Fibroblast of lung (primary cell): ENCODE measurements at places on chromosomes 5 and 9. TPM values are rescaled to one million over a fixed set of nuclear protein-coding genes. Genes with fewer than 3 reads are reported as not detected.
A peak's percentile ranks its signal among the peaks of the same experiment; 100 is the strongest.

DNA sequence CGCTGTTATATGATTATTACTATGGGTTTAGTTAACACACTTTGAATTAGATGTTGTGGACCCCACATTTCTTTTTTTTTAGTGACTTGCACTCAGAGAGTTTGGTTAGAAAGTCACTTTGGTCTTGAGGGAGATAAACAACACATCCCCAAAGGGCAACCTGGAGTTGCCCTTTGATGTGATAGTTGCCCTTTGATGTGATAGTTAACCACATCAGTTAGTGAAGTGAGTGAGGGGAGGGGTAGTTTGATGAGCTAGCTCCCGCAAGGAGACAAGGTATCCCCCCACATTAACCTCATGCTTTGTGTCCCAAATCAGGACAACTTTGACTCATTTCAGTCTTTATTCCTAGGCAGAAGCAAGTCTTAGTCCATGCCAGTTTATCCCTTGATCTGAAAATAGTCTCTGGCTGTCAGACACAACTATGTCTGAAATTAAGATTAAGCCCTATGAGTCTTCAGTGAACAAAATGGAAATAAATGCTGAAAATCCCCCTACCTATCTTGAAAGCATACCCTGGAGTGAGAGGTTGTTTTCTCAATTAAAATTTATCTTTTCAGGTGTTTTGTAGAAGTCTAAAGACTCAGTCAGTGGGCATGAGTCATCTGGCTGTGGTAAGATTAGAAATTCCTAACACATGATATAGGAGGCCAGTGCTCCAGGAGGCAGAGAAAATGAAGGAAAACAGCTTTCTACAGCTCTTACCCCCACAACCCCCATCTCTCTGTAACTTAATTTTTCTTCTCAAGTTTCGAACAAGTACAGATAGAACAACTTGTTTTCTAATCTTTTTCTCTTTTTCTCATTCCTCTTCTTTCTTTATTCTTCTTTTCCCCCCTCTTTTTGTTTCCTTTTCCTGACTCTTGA, 208.9 kb upstream of the DMRTA1 start:
- DNase-seq: peak; percentile 79

DNA sequence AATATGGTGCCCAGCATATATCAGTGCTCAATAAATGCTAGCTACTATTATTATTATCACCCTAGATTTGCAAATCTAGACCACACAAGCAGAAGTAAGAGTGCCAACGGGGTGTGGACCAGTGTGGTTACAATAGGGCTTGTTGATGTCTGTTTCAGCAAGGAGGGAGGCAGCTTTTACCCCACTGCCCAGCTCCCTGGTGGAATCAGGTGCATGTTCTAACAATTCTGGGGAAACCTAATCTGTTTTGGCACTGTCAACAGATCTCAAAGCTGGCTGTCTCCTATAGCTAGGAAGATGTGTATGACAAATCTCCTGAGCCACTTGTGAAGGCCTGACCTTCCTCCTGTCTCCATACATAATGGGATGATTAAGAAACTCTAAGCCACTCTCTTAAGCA, 5.7 kb downstream of the TGFBI start:
- DNase-seq: no peak

DNA sequence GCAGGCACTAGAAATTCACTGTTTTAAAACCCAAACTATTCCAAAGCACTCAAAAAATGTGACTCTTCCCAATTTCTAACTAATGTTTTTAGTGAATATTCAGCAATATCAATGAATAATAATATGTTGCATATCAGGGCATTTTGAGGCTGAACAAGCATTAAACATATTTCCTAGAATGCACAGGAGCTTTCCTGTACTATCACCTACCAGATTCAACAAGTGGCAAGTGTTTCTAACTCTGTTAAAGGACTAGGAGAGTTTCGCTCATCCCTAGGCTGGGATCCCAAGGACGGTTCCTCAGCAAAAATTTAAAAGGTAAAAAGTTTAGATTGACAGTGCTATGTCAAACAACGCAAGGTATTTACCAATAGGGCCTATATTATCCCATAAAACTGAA, 21.0 kb downstream of the GNE start:
- no peak for DNase-seq

DNA sequence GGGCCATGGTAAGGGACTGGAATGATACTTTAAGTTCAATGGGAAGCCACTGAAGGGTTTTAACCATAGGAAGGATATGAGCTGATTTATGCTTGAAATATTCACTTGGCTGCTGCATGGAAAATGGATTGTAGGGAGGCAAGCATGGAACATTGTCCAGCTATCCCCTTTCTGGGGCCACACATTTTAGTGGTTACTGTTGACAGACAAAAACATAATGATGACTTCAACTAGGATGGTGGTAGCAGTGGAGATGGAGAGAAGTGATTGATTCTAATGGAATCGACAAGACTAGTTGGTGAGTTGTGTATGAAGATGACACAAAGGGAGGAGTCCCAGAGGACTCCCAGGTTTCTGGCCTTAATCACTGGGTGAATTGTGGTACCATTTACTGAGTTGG, 6.2 kb upstream of the FCHSD1 start:
- DNase-seq: no peak

- no peak for DNase-seq
Measured at GRCh38 chr9:95979446-95979845, 104.0 kb downstream of the ERCC6L2 start.

DNA sequence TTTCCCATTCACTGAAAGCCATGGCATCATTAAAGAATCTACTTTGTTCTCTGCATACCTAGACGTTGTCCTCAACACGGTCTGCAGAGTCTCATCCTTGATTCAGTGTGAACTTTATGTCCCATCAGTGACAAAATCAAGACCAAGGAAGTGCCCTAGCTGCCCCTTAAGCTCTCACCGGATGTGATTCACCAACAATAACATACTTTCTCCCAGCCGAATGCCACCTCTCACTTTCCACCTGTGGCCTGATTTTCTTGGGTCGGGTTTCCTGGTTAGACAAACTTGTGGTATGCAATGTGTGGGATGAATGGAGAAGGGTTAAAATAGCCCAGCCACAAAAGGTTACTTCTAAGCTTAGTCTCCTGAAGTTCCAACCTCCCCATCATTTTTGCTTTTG, 145.3 kb upstream of the PAPPA start:
- no peak for DNase-seq

- peak; percentile 52 for DNase-seq
Measured at GRCh38 chr5:14193496-14193895, 50.4 kb downstream of the TRIO start.

GRCh38 chr9:13586587-13587374, 307.3 kb upstream of the MPDZ start:
- DNase-seq: peak; percentile 18

- no peak for DNase-seq
Measured at GRCh38 chr5:90301248-90301647, 108.3 kb downstream of the CETN3 start.

DNA sequence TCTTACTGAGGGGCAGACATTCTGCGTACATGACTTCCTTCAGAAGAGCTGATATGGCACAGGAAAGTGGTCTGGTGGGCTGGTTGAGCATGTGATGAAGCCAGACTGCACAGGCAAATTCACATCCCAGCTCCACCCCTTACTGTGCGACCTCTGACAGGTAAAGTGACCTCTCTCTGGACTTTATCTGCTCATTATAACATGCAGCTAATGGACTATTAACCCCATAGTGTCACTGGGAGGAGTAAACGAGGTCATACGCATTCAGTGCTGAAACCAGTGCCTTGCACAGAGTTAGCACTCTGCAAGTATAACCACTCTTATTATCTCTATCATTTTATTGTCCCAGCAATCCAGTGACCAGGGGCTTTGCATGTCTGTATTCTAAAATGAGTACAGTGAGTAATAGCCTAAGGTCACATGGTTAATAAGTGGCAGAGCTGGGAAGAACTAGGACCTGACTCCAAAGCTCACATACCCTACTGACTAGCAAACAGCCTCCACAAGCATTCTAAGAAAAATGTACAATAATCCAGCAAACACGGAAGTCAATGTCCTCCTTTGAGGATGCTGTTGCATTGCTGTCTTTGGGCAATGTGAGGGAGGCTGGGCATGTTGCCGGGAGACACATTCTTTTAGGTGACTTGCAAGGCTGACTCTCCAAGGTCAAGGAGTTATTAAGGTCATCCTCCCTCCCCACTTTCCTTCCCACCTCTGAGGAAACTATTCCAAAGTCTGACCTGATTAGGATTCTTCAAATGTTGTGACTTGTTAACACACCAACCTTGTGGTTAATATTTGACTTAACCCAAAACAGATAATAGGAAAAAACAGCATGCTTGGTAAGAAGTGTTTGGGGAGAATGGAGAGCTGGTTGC, 19.0 kb downstream of the GLRX start:
- DNase-seq: no peak

DNA sequence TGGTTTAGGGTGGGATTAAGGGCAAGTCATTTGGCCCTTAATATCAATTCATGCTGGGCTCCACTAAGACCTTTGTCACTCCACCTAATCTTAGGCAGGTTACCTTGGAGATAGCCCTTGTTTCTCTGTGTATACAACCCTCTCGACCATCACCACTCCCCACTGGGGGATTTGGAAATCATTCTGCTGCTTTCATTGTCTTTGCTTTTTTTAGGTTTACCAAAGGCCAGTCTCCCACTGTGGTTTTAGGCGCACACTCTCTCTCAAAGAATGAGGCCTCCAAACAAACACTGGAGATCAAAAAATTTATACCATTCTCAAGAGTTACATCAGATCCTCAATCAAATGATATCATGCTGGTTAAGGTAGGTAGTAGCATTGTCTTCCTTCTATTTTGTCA, 6.2 kb downstream of the GZMK start:
- no peak for DNase-seq

GRCh38 chr9:7325995-7326394, 473.6 kb downstream of the DMAC1 start:
- peak; percentile 9 for DNase-seq

DNA sequence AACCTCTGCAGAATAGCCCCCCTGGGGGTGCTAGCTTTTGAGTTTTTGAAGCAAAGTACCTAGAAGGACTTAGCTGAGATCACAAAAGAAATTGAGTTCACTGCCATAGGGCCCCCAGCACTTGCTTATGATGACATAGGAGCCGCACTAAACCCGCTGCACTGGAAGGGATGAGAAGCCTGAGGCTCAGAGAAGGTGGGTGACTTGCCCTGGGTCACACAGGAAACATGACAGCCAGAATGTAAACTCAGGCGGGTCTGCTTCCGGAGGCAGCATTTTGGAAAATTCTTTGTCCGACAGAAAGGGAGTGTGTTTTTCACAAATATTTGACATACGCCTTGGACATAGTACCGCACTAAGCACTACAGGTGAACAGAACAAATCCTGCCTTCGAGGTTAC, 8.4 kb upstream of the TOR1B start:
- no peak for DNase-seq

DNA sequence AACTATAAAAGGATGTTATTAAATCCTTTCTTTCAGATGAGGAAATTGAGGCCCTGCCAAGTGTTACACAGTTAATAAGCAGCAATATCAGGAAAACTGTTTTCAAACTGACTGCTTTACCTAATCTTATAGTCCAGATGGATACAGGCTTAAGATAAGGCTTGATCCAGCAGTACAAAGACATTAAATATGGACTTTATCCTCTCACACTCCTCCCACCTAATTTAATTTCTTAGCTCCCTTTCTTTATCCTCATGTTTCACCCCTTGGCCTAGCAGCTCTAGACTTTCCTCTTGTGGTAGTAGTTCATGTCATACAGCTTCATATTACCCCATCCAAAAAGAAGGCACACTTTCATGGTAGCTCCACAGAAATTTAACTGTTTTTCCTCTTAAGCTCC, 164.5 kb downstream of the BAAT start:
- DNase-seq: no peak

DNA sequence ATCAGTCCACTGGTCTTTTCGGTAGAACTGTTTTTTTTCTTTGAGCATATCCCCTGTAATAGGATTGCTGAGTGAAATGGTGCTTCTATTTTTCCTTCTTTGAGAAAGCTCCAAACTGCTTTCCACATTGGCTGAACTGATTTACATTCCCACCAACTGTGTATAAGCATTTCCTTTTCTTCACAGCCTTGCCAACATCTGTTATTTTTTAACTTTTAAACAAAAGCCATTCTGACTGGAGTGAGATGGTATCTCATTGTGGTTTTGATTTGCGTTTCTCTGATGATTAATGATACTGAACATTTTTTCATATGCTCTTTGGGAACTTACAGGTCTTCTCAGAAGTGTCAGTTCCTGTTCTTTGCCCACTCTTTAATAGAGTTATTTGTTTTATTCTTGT, 764.7 kb downstream of the MTRR start:
- peak; percentile 53 for DNase-seq

GRCh38 chr5:31225118-31225517, 31.6 kb downstream of the CDH6 start:
- DNase-seq: peak; percentile 92

- DNase-seq: peak; percentile 86
Measured at GRCh38 chr5:122259995-122260394, 52.0 kb upstream of the SNCAIP start.

DNA sequence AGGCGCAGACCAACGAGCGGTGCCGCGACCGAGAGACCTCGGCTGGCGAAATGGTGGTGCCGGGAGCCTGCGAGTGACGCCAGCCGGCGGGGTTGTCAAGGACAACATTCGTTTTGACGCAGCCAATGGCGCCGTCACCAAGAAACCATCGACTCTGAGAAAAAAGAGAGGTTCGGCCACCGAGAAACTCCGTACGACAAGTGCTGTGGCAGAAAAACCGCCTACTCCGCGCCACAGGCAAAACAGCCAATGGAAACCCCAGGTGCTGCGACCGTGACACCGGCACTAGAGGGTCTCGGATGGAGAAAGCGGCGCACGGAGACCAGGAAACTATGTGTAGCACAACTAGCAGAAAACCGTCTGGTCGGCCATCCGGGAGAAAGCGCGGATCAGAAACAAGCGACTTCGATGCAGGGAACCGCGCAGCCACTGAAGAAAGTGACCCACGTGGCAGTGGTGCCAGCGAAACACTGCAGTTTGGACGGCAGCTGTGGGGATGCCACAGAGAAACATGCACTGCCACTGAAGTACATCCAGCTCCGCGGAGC, 88.8 kb downstream of the ANXA2R start:
- peak; percentile 56 for DNase-seq

GRCh38 chr5:143569213-143569701, 165.8 kb upstream of the NR3C1 start:
- peak; percentile 96 for DNase-seq

DNA sequence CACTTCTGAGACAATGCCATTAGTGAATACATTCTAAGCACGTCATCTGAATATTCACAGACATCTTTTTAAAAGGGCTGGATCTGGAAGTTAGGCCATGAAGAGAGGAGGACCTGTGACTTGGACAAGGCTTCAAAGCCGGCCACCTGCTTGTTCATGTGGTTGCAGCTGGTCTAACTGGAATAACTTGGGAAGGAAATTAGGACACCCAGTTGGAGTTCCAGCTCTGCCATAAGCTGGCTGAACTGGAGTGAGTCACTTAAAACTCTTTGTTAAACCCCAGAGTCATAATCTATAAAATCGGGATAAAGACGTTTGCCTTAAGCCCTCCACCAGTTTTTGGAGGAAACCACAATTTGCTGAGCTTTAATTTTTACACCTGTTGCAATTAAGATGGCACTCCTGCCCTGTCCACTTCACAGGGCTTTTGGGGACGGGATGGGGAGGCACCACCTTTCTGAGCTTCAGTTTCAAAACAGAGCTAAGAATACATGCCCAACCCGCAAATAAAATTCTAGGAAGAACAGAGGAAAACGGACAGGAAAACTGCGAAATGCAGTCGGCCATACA, 536 bp upstream of the STX17 start:
- peak; percentile 6 for DNase-seq

Gene PCSK5
- polyA plus RNA-seq: 2.5 and 3.1 TPM in 2 replicates

Gene ANKRD18A
- polyA plus RNA-seq: not detected in 2 replicates

Gene SAXO1
- polyA plus RNA-seq: 0.01 TPM in 1 of 2 replicates, not detected in the other

Gene DMRT3
- polyA plus RNA-seq: not detected in 2 replicates

Gene MYOZ3
- polyA plus RNA-seq: 0.14 and 0.26 TPM in 2 replicates

Gene HEMGN
- polyA plus RNA-seq: not detected in 2 replicates

Gene PAPPA
- polyA plus RNA-seq: 5.0 and 8.8 TPM in 2 replicates

Gene DOK3
- polyA plus RNA-seq: 0.58 and 1.5 TPM in 2 replicates

Gene PRR16
- 41.8 and 44.6 TPM in 2 replicates for polyA plus RNA-seq

Gene HSPB3
- polyA plus RNA-seq: 5.3 and 18.6 TPM in 2 replicates
